ENCODE measurements at places on chromosomes 4 and X.
A peak's percentile ranks its signal among the peaks of the same experiment; 100 is the strongest.

DNA sequence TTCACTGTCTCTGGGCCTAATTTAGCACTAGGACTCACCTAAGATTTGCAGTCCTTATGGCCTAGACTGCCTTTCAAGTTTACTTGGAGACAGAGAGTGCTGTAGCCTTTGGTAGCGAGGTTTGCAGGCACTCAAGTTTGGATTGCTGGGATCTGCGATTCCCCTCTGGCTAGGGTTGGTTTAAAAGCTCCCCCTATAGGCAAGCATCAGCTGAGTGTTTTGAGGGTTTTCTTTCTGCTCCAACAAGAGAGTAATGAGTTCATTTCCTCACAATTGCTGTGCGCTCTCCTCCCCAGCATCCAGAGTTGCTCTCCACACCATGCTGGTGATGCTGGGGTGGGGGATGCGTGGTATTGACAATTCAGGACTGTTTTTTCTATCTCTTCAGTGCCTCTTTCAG is 206.9 kb downstream of the GLUD2 start:
- no peak for DNase-seq

DNA sequence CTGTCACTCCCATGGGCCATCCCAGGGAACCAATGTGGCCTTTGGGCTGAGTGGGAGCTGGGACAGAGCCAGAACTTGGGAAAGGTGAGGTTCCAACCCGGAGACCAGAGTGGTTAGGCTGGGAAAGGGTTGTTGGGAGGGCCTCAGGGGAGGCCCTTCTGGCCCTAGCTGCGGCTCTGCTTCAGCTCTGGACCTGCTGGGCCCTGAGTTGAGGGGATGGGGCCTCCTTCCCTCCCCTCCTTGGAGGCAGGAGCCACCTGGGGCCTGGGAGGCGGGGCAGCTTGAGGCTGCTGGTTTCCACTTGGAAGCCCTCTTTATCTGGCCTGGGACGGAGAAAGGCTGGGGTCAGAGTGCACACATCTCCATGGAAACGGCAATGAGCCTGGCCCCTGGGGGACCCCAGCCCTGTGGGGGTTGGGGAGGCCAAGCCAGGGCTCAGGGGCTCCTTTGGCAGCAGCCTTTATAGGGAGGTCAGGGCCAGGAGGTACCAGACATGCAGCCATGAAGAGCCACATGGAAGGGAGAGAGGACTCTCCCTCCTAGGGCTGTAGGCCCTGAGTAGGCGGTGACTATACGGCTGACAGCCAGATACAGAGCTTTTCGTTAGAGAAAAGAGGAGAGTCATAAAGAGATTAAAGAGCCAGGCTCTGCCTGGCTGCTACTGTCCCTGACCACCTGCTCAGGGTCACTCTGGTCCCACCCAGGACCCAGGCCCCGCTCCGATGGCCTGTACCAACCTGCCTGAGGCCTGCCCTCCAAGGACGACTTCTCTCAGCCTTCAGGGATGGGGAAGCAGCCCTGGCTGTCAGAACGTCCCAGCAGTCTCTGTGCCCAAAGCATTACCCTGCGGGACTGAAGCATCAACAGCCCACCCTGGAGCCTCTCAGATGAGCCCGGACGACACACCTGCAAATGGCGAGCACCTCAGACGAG is 6.9 kb upstream of the NSD2 start:
- DNase-seq = peak; percentile 78

DNA sequence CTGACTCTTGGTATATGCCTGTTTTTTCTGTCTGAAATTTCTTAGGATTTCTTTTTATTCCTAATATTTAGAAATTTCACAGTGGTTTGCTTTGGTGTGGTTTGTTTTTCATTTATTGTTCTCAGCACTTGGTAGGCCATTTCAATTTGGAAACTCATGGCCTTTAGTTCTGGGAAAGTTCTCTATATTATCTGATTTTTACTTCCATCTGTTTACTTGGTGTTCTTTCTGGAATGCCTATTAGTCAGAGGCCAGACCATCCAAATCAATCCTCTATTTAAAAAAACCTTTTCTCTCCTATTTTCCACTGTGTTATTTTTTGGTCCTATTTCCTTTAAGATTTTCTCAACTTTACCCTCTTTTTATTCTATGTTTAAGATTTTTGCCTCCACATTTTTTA is 188.1 kb upstream of the SFRP2 start:
- DNase-seq = no peak

DNA sequence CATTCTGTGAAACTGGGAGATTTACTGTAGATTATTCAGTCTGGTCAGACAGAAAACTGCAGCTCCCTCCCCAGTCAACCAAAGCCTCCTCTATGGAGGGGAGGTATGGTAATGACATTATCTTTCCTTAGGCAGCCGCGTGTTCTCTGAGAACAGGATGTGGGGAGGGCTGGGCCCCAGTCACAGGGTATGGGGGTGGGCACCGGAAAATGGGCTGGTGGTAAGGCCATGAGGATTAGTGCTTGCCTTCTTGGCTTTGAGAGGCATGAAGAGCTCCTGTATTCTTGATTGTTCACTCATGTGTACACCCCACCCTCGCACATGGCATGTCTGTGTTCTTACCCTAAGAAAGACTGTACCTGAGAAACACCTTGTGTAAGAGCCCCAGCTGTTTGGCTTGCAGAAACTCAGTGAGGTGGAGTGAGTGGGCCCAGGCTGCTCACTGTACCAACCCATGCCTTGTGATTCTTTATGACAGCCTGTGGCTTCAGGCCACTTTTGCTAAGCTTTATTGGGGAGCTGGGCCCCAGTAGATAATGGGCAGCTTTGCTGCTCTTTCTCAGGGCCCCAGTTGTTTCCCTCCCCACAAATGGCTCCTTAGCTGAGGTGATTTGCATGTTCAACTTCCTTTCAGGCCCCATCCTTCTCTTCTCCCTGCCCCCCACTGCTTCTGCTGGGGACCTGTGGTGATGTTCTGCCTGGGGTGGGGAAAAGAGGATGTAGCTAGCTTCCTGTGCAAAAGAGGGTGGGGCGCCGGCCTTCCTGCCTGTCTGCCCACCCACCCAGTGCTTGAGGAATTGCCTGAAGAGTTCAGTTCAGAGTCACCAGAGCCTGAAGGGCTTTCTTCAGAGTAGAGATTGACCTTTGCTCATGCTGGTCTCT is 30.7 kb downstream of the MSN start:
- DNase-seq = no peak

DNA sequence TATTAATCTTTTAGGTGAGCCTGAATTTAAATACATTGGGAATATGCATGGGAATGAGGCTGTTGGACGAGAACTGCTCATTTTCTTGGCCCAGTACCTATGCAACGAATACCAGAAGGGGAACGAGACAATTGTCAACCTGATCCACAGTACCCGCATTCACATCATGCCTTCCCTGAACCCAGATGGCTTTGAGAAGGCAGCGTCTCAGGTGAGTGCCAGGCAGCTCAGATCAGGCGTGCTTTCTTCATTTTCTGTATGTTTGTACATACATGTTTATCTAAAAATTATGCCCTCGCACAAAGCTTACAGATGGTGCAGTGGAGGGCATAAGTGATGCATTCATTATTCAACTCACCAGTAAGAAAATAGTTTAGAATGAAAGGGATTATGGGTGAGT is 85.6 kb downstream of the CPE start:
- no peak for DNase-seq

DNA sequence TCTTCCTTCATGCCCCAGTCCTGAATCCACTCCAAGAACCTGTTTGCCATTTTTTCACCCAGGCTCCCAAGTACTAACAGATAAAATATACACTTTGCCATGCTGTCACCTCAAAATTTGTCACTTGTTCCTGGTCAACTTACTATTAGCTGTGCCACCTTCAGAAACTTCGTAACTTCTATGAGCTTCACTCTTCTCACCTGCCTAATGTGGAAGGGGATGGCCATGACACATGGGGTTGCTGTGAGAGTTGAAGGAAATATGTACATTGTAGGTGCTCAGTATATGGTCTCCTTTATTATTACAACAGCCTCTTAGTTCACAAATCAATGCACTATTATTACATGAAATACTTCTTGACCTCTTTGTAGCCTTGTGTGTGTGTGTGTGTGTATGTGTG is 10.4 kb downstream of the TMSB4X start:
- no peak for DNase-seq

- DNase-seq = no peak
These were observed 170.6 kb downstream of the KDR start for GRCh38 chr4:54954656-54955388.

DNA sequence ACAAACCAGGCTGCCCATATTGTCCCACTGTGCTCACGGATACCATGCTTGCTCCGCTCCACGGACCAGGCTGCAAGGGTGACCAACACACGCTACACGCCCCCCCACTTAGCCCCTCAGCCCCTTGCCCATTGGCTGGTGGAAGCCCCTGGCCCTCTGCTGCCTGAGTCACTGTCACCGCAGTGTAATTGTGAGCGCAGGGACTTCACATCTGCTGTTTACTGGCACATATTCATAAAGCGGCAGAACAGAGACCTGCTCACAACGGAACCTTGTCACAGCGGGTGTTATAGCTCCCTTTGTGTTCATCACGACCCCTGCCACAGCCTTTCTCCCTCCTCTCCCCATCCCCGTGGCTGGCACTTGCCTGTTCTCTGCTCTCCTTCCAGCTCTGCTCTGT is 83.7 kb downstream of the PSAPL1 start:
- DNase-seq = no peak

DNA sequence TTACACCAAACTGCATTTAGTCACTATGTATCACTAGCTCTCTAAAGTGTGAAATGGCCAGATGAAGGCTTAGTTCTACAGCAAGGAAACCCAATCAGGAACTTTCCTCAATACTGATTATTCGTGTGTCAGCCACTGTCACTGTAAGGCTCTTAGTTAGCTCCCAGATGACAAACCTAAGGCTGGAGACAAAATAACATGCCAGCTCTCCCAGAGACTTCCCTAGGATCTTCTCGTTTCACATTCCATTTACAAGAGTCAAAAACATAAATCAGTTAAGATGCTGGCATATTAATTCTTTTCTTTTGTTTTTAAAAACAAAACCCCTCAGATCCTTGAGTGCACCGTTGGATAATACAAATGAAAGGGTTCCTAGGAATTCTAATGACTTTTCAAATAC is 88.2 kb upstream of the TFDP3 start:
- DNase-seq = no peak

DNA sequence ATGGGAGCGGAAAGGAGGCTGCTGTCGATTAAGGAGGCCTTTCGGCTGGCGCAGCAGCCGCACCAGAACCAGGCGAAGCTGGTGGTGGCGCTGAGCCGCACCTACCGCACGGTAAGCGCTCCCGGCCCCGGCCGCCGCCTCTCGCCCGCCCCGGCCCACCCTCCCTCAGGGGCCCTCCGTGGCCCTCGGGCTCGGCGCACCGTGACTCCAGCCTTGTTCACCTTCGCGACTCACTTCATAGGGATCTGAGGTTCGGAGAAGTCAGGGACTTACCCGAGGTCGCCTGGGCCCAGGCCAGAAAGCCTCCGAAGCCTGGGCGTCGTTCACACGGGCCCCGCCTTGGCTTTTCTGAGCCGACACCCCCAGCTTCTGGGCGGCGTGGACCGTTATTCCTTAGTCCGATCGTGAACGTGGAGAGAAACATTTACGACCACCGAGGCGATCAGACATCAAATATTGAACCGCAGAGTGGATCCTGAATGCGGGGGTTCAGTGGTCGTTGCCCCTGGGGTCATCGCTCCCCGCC is 362 bp downstream of the NCAPG start:
- DNase-seq = no peak

DNA sequence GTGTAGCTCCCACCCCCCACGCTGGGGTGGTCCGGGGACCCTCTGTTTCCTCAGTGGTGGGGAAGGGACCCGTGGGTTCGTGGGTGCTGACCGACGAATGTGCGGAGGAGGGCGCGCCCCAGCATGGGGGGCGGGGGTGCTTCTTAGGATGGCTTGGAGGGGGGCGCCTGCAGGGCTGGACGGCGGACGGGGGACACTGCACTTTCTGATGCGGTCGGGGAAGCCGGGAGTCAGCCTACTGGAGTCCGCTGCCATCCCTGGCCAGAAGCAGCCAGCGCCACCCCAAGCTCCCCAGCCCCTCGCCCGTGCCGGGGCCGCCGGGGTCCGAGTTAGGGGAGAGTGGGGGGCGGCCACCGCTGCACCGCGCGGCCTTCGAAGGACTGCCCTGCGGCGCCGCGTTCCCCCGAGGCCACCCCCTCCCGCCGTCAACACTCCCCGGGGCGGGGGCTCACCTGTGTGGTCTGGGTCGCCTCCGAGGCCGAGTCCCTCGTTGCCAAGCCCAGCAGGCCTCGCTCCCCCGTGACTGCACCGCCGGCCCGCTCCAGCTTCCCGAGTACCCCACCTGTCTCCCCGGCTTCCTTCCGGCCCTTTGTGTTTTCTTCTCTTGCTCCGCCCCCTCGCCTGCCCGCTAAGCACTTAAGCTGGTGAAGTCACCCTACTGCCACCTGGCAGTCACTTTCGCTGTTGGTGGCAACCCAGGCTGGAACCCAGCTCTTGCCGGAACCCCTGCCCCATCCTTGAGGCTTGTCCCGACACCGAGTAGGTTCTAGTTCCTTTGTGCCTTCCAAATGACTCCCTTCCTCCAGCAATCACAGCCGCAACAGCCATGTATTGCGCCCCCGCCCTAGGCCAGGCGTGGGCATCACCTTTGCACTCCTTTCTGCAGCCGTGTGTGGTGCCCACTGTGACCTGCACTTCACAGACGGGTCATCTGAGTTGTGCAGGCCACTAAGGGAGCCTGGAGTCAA is at the start of gene OCIAD2:
Gene OCIAD2 (minus strand): TSS at position 569 of the 968 bp plus-strand sequence. CDS start 2,225 bp downstream, outside the sequence.
- DNase-seq = peak; percentile 32

GRCh38 chr4:142353149-142353738 is 492.9 kb downstream of the INPP4B start:
- no peak for DNase-seq

Data from neural crest cell (in vitro differentiated cells).